ENCODE measurements at places on chromosomes 16 and 17.
A peak's percentile ranks its signal among the peaks of the same experiment; 100 is the strongest.

DNA sequence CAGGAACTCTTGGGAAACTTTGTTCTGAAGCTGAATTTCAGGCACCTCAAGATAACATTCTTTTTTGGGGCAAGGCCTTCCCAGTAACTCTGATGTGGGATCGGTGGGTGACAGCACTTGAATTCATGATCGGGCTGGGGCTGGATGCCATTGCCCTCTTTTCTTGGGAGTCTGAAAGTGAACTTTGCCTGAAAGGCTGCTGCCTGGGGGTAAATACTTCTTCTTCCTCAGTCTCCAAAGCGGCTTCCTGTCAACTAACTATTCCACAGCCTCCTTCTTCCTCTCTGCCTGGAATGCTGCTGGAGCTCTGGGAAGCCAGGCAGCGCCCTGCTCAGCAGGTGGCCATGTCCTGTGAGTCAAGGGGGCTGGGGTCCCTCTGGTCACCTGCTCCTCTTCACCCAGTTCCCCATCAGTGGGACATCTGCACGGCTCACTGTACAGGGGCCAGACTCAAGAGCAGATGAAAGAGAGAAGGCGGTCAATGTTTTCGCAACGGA, 79.5 kb downstream of the WIPI1 start:
- DNase-seq = no peak

- no peak for DNase-seq
Observed at GRCh38 chr17:76262732-76263344, 2.3 kb upstream of the UBALD2 start.

- DNase-seq = peak; percentile 77
Observed at GRCh38 chr16:46884513-46885293, 541 bp downstream of the GPT2 start.

GRCh38 chr16:14109077-14109775, 38.1 kb downstream of the MRTFB start:
- no peak for DNase-seq

DNA sequence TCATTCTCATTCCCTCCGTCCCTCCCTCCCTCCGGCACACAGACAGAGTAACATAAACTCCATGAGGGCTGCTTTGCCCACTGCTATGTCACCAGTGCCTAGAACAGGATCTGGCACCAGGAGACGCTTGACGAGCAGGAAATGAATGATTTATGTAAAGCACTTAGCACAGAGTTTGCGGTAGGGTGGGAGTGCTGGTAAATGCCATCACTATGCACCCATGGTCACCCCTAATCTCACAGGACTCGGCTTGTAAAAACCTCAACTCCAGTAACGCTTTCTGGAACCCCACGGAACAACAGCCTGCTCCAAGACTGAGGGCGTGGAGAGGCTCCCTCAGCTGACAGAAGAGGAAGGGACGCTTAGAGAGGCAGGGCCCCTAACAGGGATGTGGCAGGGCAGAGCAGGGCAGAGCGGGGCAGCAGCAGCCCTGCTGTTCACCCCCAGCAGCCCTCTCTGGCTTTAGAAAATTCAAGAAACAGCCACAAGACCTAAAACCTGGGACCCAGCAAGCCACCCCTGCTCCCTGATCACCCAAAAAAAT, 156.9 kb downstream of the C16orf78 start:
- DNase-seq = no peak

DNA sequence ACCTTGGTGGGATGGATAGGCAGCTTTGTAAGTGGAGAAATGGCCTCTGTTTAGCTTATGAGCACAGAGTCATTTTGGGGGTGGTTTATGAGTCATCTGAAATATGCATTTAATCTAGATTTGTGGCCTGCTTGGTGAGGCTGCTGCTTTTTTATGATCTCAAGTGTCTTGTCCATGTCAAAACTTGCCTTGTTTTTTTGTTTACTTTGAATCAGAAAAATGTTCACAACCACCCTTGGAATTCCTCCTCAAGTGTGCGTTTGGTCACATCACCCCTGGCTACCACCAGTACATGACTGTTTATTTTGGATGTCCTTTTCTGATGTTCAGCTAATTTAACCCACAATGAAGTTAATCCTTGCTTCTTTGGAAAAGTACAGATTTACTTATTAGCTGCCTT, 64.6 kb downstream of the FTO start:
- no peak for DNase-seq

- no peak for DNase-seq
Observed at GRCh38 chr16:89084814-89085612, 8.6 kb upstream of the ACSF3 start.

DNA sequence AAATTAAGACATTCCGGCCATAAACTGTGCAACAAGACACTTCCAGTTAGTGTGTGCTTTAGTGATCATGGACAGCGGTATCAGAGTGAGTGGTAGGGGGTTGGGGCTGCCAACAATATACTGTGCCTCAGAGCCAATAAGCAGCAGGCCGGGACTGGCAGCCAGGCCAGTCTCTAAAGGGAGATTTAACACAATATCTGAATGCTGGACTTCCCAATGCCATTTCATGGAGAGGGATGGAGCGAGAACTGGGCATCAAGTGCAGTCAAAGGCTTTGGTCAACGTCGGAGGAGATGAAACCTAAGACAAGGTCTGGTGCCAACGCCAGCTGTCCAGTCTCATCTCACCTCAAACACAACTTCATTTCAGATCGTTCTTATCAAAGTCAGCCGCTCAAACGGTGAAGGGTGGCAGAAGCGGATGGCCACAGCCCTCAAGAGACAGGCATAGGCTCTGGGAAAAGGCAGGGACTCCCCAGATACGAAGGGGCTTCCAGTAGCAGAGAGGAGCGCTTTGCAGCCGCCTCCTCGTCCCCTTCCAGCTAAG, 935 bp downstream of the USP32 start:
- peak; percentile 67 for DNase-seq

DNA sequence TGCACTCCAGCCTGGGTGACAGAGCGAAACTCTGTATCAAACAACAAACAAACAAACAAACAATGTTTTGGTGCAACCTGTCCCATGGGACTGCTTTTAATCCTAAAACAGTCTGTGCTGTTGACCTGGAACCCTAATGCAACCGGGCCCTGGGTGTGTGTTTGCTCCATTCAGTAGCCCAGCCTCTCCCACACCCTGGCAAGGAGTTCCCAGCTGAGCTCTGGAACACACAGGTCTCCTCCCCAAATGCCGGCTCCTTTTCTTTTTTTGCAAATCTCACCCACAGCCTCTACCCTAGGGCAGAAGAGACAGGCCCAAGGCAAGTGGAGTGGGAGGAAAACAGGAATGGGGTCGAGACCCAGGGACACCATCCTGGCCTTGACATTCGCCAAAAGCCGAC, 29.8 kb upstream of the RASD1 start:
- no peak for DNase-seq

GRCh38 chr16:89700649-89701424, 668 bp downstream of the SPATA2L start:
- no peak for DNase-seq

GRCh38 chr17:30824002-30824355, 513 bp downstream of the CRLF3 start:
- DNase-seq = no peak

DNA sequence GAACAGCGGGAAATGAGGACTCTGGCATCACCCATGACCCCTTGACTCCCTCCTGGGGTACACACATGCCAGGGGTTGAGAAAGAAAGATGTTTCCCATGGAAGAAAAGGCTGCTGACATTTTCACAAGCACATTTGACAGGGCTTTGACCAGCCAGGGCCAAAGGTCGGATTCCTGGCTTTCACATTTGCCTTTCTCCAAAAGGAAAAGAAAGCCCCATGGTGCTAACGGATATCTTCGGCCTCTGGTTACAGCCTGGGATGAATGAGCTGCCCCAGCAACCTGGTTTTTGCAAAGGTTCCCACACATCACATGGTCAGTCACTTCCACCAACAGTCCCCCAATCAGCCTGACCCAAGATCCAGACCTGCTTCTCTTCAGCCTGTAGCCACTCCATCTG, 478.2 kb upstream of the CDH11 start:
- DNase-seq = no peak

- no peak for DNase-seq
Observed at GRCh38 chr17:73533781-73534180, 110.5 kb downstream of the SDK2 start.

- DNase-seq = no peak
Observed at GRCh38 chr17:71558901-71559300, 561.9 kb upstream of the SOX9 start.

DNA sequence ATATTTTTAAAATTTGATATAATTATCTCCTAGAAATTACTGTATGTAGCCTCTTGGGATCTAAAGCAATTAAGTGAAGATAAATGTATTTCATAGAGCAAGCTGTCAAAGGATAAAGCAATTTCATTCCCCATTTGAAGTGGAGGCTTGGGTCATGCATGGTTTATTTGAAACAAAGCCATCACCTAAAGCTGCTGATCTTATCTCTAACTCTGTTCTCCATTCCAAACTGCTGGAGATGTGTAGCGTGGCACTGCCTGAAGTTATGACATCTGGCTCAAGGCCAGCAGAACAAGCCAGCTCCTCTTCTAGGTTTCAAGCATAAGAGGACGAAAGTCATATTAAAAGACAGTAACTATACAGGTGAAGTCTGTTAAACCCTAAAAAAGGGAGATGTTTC, 83.9 kb downstream of the HIC1 start:
- DNase-seq = no peak

GRCh38 chr16:19994466-19995170, 79.1 kb downstream of the GPR139 start:
- no peak for DNase-seq

DNA sequence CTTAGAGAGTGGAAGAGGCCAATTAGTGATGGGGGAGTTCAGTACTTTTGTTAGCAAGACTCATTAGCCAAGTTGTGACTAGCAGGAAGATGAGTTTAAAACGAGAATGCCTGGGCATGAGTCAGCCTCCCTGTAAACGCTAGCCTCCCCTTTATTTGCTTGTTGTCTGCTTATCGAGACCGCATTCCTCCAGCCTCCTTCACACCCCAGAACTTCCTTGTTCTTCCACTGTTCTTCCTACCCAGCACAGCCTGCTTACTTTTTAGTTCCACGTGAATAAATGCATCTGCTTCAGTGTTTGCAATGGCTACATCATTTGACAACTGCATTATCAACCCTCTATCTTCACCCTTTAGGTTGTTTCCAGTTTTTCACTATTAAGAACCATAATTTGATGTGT, 20.2 kb upstream of the OR3A1 start:
- no peak for DNase-seq

GRCh38 chr17:61029181-61029580, 351.5 kb downstream of the BCAS3 start:
- DNase-seq = no peak

- DNase-seq = no peak
Observed at GRCh38 chr17:55620023-55620422, 102.6 kb downstream of the TMEM100 start.

- DNase-seq = no peak
Observed at GRCh38 chr17:71634376-71634775, 486.4 kb upstream of the SOX9 start.

- DNase-seq = no peak
Observed at GRCh38 chr16:68644715-68645493, at the start of gene CDH3. TSS of gene CDH3 (plus strand) at chr16:68645310. CDS start at chr16:68645380, 70 bp downstream.

- DNase-seq = no peak
Observed at GRCh38 chr17:61394630-61395408, 4.8 kb upstream of the TBX2 start.

DNA sequence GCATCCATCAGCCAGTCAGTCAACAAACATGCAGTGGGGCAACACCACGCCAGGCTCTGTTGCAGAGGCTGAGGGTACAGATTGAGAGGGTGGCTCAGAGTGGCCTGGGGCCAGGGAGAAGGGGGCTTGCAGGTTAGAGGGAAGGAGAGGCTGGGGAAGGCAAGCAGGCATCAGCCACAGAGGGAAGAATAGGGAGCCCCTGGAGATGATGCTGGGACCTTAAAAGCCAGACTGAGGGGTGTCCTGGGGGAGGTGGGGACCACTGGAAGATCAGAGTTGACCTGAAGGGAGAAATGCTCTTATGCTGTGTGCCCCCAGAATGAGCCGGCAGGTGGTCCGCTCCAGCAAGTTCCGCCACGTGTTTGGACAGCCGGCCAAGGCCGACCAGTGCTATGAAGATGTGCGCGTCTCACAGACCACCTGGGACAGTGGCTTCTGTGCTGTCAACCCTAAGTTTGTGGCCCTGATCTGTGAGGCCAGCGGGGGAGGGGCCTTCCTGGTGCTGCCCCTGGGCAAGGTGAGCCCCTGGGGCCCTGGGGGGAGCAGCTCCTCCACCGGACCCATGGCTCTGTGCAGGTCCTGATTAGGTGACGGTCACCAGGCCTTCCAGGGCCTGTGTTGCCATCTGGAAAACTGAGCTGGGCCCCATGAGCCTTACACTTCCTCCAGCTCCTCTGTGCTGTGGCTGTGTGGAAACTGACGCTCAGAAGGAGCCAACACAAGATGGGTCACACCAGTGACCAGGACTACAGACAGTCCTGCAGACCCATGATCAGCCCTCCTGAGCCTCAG, 1.7 kb downstream of the CORO1A start:
- DNase-seq = no peak

DNA sequence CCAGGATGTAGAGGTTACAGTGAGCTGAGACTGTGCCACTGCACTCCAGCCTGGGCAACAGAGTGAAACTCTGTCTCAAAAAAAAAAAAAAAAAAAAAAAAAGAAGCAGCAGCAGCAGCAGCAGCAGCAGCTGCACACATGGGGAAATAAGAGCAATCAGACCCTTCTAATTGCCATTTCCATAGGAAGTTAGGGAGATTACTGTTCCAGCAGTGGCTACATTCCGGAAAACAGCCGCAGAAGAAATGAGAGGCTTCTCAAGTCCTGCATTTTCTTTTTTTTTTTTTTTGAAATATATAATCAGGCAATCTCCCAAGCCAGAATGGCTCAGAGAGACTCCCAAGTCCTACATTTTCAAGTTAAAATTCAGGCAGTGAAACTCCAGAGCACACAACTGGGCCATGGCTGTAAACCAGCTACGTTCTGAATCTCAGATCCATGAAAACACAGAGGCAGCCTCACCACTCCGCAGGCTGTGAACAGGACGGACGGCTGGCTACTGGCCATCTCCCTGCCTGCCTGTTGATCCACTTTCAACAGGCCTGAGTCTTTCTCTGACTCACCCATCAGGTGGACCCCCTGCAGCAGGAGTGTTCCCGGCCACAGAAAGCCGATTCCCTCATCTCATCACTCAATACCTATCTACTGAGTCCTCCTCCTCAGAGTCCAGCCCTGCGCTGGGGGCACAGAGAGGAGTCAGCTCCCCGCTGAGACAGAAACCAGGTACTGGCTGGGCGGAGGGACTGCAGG, 15.0 kb downstream of the TRPV1 start:
- DNase-seq = peak; percentile 58

DNA sequence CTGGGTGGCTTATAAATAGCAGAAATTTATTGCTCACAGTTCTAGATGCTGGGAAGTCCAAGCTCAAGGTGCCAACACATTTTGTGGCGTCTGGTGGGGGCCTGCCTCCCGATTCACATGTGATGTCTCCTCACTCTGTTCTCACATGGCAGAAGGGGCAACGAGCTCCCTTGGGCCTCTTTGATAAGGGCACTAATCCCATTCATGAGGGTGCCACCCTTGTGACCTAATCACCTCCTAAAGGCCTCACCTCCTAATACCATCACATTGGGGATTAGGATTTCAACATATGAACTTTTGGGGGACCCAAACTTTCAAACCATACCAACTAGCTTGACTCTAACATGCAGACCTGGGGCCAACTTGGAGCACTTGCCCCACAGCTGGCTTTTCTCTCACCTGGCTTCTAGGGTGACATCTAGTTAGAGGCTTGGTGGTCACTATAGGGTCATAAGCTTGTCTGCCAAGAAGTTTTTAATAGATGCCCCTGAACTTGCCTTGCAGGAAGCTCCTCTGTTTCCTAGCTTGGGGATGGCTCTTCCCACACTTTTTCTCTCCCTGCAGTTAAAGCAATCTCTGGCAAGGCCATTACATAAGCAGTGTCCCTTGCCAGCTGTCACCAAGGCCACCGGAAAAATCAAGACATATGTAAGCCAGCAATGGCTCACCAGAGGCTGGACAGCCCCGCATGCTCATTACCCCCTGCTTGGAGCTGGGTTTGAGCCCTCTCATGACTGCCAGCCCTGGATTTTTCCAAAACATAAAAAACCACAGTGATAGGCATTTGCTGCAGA, 8.4 kb upstream of the MED9 start:
- no peak for DNase-seq
